SK-N-MC (cell line): ENCODE measurements at places on chromosomes 6 and 20.

GRCh38 chr6:137978252-137978896, 111.3 kb downstream of the TNFAIP3 start:
- DNase-seq = no peak

GRCh38 chr6:13666194-13667105, 45.2 kb downstream of the RANBP9 start:
- no peak for DNase-seq

DNA sequence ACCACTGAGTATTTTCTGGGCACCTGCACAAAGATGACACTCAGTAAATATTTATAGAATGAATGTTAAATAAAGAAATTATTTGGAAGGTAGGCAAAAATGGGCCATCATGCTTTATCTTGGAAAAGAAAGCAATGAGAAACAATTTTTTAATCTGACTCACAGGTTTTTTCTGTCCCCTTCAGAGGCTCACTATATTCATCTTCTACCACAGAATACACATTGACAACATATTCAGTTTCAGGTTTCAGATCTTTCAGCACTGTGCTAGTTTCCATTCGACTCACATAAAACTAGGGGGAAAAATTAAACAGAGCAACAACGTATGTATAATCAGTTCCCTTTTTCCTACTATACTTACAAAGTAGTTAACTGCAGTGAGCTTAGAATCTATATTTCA, 58.3 kb downstream of the COL12A1 start:
- DNase-seq = no peak

DNA sequence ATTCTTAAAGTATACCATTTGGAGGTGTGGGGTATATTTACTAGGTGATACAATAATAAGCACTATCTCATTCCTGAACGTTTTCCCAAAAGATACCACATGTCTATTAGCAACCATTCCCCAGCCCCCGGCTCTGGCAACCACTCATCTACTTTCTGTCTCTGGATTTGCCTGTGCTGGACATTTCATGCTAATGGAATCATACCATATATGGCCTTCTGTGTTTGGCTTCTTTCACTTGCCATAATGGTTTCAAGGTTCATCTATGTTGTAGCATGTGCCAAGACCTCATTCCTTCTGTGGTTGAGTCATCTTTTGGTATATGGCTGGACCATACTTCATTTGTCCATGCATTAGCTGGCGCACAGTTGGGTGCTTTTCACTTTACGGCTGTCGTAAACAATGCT, 39.7 kb downstream of the BCAS4 start:
- no peak for DNase-seq

- DNase-seq = no peak
Observed at GRCh38 chr6:91020744-91021143, 433.9 kb upstream of the MAP3K7 start.

DNA sequence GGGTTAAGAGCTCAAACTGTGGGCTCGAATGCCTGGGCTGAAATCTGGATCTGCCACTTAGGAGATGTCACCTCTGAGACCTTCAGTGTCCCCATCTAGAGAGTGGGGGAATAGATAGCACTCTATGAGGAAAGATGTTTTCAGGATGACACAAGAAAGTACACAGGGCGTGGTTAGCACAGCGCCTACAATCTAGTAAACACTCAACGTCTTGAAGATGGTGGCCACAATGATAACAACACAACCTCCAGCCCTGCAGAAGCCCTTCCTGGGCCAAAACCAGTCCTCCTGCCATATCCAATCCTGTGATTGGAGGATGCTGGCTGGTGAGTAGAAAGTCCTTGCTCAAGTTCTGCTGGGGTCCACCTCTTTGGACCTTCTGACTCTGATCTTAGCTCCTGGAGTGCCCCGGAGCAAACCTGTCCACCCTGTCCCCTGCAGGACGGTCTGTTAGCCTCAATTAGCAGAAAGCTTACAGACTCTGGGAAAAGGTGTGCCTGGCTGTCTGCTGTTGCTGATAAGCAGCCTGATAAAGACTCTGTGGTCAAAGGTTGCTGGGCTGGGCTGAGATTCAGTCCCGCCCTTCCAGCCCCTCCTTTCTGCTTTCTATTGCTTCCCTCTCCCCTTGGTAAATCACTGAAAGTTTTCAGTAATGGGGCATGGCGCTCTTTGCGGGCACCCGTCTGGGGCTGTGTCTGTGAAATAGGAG, 8.2 kb downstream of the EDN3 start:
- DNase-seq = no peak

DNA sequence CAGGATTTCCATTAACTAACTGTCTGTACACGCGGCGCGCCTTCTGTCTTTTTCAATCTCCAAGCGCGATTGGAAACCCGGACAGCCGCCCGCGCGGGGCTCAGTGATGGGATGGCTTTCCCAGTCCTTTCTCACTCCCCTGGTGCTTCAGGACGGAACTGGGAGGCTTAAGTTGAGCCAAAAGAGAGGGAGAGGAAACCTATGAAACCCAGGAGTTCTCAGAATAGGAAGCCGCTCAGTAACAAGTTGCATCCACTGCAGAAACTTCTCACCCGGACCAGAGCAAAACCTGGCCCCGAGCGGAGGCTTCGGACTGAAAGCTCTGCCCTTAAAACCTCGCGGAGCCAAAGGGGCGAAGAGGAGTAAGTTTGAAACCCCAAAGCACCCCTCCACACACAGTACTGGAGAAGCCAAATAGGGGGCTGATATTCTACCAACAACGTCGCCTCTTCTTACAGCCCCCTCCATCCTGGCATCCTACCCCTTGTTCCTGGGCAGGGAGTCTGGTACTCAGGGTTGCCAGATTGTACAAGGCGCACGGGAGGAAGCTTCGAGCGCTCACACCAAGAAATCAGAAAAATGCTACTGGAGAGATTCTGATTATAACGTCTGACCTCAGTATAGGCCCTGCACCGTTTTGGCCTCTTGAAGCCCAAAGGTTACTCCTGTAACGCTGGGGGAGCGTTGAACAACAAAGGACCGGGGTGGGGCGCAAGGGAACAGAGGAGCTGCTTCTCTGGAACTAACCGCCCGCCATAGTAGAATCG, 906 bp upstream of the COL12A1 start:
- DNase-seq = no peak

DNA sequence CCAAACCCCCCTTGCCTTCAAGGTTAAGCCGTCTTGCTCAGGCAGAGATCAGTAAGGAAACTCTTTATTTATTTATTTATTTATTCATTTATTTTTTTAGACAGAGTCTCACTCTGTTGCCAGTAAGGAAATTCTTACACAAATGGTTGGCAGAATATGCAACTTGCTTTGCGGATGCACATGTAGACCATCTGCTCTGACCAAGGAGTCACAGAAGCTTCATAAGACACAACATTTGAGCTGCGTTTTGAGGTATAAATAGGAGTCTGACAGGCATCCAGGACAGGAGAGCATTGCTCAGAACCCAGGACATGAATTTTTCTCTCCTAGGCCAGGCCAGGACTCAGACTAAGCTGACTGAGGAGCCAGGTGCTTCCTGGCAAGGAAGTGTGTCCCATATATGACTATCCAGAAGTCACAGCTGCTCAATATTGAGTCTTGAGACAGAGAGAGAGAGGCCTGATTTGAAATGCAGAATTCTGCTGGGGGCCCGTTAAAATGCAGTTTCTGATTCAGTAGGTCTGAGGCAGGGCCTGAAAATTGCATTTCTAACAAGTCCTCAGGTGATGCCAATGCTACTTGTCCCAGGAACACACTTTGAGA, 43.9 kb downstream of the HLA-A start:
- no peak for DNase-seq

GRCh38 chr6:47428746-47429664, 48.6 kb upstream of the CD2AP start:
- DNase-seq = no peak

DNA sequence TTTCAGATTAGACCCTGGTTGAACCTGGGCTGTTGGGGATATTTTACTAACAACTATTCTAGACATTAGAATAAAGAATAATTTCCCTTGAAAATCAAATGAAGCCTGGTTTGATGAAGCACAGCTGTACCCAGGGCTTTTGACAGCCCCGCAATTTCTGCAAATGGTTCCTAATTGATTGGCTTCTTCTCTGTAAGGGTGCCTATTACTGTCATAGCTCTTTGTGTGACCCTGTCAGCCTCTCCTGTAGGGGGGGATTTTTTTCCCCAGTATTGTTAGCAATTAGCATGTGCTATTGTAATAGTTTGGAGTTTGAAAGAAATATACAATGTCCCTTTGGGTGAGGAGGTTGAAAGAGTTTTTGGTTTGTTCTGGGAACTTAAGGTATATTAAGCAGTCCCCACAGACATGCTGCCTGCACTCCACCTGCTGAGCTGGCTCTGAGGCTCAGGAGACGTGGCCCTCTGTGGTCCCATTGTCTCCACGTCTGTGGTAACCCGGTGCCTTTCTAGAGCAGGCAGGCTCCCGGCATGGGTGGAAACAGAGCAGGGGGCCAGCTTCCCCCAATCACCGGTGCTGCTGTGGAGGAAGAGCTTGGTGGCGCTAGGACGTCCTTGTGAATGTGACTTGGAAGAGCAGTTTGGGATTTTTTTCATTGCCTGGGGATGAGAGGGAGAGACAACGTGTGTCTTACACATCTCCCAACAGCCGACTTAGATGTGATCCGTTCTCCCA, 47.3 kb upstream of the CLDN20 start:
- DNase-seq = no peak

DNA sequence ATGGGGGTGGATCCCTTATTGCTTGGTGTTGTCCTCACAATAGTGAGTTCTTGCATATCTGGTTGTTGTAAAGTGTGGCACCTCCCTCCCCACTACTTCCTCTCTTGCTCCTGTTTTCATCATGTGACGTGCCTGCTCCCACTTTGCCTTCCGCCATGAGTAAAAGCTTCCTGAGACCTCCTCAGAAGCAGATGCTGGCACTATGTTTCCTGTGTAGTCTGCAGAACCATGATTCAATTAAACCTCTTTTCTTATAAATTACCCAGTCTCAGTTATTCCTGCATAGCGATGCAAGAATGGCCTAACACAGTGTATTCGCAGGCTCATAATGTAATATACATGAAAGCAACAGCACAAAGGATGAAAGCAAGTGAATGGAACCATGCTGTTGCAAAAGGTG, 28.4 kb upstream of the ANKRD60 start:
- no peak for DNase-seq

- DNase-seq = no peak
Observed at GRCh38 chr6:108883172-108883571, 35.0 kb downstream of the ARMC2 start.

GRCh38 chr20:40307997-40308396, 381.0 kb downstream of the MAFB start:
- DNase-seq = no peak

GRCh38 chr20:57200882-57201695, 65.4 kb downstream of the BMP7 start:
- DNase-seq = no peak

DNA sequence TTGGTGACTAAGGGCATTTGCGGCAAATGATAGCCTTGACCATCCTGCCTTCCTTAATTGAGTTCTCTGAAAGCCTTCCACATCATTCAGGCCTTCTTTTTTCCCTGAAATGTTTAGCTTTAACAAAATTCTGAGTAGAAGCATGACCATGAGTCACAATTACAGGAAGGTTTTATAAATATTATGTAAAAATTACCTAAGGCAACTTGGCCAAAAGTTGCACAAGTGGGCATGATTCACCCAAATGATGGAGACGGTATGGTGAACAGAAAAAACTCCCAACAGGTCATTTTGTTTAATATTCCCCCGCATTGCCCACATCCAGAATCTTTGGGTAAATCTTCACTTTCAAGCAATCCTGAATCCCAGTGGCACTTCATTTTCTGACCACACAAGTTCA, 37.0 kb downstream of the MC3R start:
- no peak for DNase-seq

GRCh38 chr6:37838219-37838921, 18.8 kb downstream of the ZFAND3 start:
- no peak for DNase-seq

DNA sequence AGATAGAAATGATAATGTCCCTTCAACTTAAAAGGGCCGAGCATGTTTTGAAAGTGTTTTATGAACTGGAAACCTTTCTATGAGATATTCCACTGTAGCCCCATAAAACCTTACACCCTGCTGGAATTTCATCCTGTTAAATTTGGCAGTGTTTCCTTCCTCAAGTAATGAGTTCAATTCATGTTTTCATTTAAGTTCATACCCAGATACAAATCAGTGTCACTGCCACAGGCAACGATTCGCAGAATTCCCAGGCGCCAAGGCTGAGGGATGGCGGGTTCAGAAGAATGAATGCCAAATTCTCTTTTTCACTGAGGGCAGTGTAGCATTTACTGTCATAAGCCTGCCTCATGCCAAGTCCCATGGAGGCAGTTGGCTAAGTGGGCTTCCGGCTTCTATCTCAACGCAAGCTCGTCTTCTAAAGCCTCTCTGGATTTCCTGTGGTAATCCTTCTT, 511.8 kb upstream of the ID4 start:
- DNase-seq = peak; percentile 90

- no peak for DNase-seq
Observed at GRCh38 chr20:31722257-31723068, at the start of gene BCL2L1. BCL2L1 (minus strand) TSS chr20:31722868; CDS start chr20:31722218, 650 bp downstream.

GRCh38 chr6:40733770-40734396, 146.7 kb upstream of the LRFN2 start:
- DNase-seq = no peak

DNA sequence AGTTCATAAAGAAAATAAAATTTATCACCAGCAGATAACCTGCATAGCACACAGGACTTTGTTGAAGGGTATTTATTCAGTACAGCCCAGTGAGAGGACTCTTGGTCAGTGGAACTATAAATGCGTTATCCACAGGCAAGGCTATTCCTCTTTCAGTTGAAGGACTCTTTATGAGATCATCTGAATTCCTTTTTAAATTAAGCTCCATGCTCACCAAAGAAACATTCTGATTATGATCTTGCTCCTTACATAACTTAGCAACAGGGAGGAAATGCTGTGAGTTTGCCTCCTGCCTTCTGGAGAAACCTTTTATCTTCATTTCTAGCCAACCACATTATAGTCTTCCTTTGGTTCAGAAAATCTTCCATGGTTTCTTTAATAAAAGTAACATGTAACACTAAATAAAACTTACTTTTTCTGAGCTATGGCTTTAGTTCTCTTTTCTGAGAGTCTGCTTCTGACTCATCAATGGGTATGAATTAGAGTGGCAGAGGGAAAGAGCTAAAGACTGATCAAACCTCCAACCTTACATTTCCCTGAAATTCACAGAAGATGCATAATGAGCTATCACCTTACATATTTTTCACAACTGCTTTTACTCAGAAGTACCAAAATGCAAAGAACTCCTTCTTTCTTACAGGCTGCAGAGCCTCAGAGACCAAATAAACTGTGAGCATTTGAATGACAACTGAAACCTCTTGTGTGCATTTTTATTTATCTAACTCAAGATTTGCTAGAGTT, 267.2 kb downstream of the ADGRG6 start:
- no peak for DNase-seq
